ENCODE measurements at places on chromosomes 7 and 10. TPM values are rescaled to one million over a fixed set of nuclear protein-coding genes. Genes with fewer than 3 reads are reported as not detected.

ACHE gene
- not detected for total RNA-seq

AMPH gene
- 3.1 TPM for total RNA-seq

LIPK gene
- not detected for total RNA-seq

KIAA1549 gene
- 2.6 TPM for total RNA-seq

C10orf53 gene
- total RNA-seq = not detected

CHST3 gene
- total RNA-seq = 22.4 TPM

PRKAR2B gene
- 7.7 TPM for total RNA-seq

CRTAC1 gene
- total RNA-seq = not detected

SGCE gene
- total RNA-seq = 166 TPM

PNLIPRP3 gene
- not detected for total RNA-seq

GPR26 gene
- not detected for total RNA-seq

LIPJ gene
- total RNA-seq = not detected

SH2D4B gene
- total RNA-seq = not detected

TRIM50 gene
- not detected for total RNA-seq

NUTM2E gene
- total RNA-seq = 0.05 TPM

FAM241B gene
- total RNA-seq = 1.9 TPM

CAV1 gene
- 413 TPM for total RNA-seq

GARIN1A gene
- total RNA-seq = 0.02 TPM

PCDH15 gene
- not detected for total RNA-seq

LRRC17 gene
- total RNA-seq = 108 TPM

CCDC146 gene
- total RNA-seq = 1.1 TPM

- peak; percentile 34 for DNase-seq
Measured at GRCh38 chr10:37733822-37734221, 123.6 kb downstream of the ZNF248 start.

- DNase-seq = no peak
Measured at GRCh38 chr10:9807846-9808245, 1209.8 kb upstream of the CELF2 start.

GRCh38 chr10:48896756-48897440 is 42.7 kb downstream of the LRRC18 start:
- peak; percentile 18 for DNase-seq

- DNase-seq = peak; percentile 62
Measured at GRCh38 chr10:29064680-29065079, 224.2 kb upstream of the LYZL1 start.

DNA sequence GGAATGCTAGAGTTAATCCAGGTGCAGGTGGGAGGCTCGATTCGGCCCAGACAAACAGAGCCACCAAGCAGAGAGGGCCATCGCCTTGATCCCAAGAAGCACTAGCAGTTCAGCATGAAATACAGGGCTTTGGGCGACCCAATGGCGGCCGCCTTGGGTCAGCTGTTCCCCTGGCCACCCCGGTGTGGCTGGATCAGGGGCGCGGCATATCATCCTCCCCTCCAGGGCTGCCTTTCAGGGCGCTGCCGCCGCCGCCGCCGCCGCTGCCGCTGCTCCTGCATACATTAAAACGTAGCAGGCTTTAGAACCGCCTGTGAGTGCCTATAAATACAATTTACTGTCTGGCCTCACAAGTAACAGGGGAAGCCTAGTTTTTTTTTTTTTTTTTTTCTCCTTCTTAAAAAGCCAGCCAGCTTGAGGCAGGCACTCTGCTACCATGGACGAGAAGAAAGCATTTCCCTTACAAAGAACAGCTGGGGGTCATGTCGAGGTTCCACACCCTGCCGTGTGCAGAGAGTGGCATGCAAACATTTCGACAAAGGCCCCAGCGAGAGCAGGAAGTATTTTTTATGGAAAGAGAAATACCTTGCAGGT is 57.7 kb upstream of the EFCAB10 start:
- DNase-seq = no peak

DNA sequence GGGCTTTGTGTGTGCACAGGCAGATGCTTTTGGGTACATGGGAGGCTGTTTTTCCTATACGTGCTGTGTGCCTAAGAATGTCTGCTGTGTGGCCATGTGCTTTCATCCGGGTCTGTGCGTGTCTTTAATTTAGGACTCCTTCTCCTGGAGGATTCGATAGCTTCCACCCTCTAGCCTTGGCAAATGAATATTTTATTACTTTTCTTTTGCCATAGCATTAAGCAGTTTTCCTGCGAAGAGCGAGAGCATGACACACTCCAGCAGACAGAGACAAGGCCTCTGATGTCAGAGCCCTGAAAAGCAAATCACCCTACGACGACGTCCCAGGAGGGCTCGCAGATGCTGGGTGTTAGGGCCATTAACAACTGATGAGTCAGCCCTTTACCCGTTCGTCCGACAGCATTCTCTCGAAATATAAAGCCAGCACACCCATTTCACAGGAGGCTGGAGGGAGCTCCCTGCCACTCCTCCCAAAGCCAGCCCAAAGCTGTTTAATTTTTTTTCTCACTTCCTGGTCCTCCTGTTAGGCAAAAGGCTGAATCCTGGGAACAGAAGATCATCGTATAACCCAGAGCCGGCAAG is 311.3 kb upstream of the ZMIZ1 start:
- DNase-seq = peak; percentile 34

GRCh38 chr10:4373612-4374011 is 452.4 kb upstream of the AKR1E2 start:
- DNase-seq = no peak

GRCh38 chr7:117173035-117173770 is 149.7 kb downstream of the WNT2 start:
- DNase-seq = peak; percentile 40

GRCh38 chr7:150410680-150411346 is 31.7 kb downstream of the ZNF775 start:
- DNase-seq = no peak

- DNase-seq = no peak
Measured at GRCh38 chr10:117718986-117719920, 176.7 kb downstream of the EMX2 start.

GRCh38 chr10:9009505-9009904 is 955.0 kb downstream of the GATA3 start:
- peak; percentile 30 for DNase-seq

GRCh38 chr10:120039826-120040225 is 147.3 kb downstream of the SEC23IP start:
- no peak for DNase-seq

DNA sequence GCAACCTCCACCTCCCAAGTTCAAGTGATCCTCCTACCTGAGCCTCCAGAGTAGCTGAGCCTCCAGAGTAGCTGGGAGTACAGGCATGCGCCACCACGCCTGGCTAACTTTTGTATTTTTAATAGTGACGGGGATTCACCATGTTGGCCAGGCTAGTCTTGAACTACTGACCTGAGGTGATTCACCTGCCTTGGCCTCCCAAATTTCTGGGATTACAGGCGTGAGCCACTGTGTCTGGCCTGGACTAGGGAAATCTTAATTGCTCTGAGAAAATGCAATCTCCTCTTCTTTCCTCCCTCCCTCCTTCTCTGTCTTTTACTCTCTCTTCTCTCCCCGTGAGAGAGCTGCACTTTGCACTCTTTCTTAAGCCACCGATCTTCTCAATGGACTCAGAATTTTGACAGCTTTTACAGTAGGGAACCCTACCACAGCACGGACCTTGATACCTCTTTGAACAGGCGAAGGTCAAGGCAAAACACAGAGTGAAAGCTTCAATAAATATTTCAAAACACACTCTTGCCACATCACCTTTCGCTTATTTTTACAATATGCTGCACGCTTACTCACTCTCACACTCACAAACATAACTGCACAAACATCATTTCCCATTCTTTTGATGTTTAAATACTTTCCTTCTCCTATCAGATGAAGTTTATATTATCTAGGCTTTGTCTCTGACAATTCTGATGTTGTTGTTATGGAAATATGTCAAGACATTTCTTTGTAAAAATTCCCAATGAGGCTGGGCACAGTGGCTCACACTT is 173.4 kb upstream of the NRP1 start:
- no peak for DNase-seq

DNA sequence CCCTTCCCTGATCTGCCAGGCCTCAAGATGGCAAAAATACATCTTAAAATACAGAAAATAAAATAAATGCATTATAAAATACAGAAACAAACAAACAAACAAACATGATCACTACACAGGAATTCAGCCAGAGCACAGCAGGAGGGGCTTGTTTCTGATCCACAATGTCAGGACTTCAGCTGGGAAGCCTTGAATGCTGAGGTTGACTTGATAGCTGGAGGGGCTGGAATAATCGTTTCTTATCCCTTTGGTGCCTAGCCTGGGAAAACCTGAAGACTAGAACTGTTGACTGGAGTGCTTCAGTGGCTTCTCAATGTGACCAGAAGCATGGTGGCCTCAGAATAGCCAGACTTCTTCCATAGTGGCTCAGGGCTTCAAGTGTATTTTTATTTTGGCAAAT is 9.2 kb upstream of the MARVELD1 start:
- no peak for DNase-seq

DNA sequence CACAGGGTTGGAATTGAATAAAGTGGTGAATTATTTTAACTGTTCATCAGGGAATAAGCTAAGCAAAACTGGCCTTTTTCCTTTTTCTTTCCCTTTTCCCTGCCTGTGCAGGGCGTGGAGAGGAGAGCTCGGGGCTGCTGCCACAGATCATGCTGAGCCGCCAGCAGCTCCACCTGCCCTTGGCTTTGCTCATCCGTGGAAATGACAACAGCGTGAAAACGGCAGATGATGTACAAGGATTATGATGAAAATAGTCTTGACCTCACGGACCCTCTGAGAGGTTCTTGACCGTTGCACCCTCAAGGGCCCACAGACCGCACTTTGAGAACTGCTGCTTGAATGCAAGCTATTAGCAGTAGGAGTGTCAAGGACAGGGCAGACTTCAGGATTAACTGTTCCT is 10.6 kb downstream of the PPP2R2D start:
- no peak for DNase-seq

GRCh38 chr7:32137059-32137458 is 66.9 kb upstream of the PDE1C start:
- no peak for DNase-seq

GRCh38 chr7:142859829-142860228 is 5.0 kb downstream of the EPHB6 start:
- DNase-seq = peak; percentile 22

DNA sequence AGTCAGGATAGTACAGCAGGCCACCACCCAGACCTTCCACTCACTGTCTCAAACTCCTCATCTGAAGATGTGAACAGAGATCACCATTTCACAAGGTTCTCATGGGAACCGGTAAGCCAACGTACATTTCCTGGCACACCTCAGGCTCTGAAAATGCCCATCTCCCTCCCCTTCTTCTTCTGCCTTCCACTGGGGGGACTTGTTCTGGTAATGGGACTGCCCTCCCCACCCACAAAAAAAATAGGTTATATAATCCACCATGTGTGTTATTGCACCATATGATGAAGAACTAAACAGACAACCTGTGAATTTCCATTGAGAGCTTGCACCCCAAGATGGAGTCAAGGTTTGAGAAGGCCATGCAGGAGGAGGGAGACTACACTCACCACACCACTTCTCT is 42.1 kb upstream of the IKZF1 start:
- DNase-seq = no peak

GRCh38 chr7:106480616-106481031 is 180.3 kb downstream of the CCDC71L start:
- DNase-seq = peak; percentile 35

GRCh38 chr7:76997381-76998284 is 34.5 kb downstream of the SPDYE17 start:
- DNase-seq = no peak

GRCh38 chr10:71357792-71358265 is 38.8 kb downstream of the SLC29A3 start:
- DNase-seq = peak; percentile 62

DNA sequence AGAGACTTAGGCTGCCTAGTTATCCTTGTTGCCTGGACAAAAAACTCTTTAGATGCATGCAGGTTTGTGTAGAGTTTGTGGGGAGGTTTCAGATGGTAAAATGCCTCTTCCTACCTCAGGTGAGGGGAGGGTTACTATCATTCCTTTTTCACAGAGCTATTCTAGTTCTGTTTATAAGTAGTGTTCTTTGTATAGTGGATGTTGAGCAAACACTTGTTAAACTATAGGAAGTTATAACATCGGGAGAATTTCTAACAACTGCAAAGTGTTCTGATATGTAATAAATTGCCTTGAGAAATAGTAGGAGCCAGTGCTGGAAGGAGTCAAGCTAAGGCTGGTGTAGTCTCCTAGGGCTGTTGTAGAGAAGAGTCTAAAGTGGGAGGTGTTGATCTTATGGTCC is 6.7 kb upstream of the FAS start:
- DNase-seq = no peak

DNA sequence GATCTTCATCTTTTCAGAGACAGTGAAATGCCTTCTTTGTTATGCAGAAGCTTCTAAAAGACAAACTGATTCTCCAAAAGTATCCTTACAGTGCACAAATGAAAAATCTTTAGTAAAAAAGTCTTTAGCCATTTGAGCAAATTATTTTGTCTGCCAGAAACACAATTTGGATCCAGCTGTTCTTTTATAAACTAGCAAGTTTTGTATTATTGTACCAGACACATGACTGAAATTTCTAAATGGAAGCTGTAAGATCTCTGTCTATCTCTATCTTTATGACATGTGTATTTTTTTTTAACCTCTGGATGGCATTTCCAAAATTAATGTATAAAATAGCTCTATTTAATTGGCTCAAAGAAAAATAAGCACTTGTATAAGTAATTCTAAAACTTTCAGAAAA is 68.3 kb downstream of the VIPR2 start:
- DNase-seq = no peak

GRCh38 chr10:49653273-49653929 is 26.1 kb upstream of the C10orf53 start:
- no peak for DNase-seq

DNA sequence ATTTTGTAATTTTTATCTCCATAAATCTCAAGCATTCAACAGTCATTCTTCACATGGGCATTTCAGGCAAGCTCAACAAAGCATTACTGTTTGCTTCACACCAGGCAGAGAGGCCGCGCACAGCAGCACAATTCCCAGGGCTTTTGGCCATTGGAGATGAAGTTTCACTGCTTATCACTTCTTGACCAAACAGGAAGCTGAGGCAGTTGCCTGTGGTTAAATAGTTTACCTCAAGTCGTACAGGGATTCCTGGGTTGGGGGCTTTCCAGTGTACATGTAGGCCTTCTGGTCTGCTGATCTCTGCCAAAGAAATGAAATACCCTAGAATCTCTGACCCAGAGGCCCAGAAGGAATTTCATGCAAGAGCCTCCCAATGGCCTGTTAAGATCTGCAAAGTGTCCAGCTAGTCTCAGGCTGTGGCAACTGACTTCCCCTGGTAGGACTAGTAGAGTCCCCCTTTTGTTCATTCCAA is 11.2 kb upstream of the PRDX3 start:
- DNase-seq = peak; percentile 76

Measured in M059J (cell line).